ENCODE measurements at places on chromosomes 4 and X.
A peak's percentile ranks its signal among the peaks of the same experiment; 100 is the strongest.

GRCh38 chr4:55385201-55385649 lies 10.5 kb upstream of the TMEM165 start:
- DNase-seq = no peak

DNA sequence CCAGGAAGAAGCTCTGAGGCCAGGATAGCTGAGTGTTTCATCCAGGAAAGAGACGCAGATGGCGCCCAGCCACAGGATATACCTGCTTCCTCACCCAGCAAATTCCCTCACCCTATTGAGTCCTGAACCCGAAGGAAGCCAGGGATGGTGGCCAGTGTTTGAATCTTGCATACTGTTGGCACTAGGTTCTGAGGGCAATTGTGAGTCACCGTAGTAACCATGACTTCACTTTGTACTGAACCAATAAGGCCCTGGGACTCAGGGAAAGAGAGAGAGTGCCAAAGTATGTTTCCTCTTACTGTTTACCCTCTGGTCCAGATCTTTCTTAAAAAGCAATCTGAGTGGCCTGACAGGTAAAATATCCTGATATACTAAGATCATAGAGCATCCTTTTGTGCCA lies 25.6 kb upstream of the SMIM10L2A start:
- no peak for DNase-seq

- no peak for DNase-seq
Measured at GRCh38 chr4:119765951-119766350, 137.3 kb upstream of the PDE5A start.

- DNase-seq = no peak
Measured at GRCh38 chr4:151584101-151584500, 175.1 kb downstream of the FHIP1A start.

DNA sequence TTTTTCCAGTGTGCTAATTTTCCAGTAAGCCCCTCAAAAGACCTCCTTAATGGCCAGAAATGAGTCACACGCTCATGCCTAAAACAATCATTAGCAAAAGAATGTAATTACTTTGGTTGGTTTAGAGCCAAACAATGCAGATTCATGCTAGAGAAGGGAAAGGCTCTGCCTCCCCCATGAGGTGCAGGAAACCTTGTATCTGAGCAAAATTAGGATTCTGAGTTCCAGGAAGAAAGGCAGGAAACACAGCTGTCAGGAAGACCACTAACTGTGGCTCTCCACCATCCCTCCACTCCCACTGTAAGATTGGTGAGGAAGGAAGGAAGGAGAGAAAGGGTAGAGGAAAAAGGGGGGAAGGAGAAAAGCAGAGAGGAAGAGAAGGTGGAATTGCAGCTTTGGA lies 104.9 kb upstream of the DHX15 start:
- DNase-seq = no peak

GRCh38 chr4:152599095-152599494 lies 63.2 kb upstream of the FBXW7 start:
- no peak for DNase-seq

DNA sequence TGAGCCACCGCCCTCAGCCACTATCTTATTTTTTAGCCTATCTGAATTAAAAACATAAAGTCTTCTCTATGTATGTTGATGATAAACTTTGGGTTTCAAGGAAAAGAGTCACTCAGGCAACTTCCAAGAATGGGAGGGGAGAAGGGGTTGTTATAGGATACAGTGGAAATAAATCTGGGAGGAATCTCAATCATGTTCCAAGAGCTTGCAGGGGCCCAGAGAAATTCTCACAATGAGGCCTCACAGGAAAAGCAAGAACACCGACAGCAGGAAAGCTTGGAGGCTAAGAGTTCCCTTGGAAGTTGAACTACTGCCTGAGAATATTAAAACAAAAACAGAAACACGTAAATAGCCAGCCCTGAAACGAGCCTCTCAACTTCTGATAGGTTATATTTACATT lies 384.6 kb upstream of the IGFBP7 start:
- no peak for DNase-seq

DNA sequence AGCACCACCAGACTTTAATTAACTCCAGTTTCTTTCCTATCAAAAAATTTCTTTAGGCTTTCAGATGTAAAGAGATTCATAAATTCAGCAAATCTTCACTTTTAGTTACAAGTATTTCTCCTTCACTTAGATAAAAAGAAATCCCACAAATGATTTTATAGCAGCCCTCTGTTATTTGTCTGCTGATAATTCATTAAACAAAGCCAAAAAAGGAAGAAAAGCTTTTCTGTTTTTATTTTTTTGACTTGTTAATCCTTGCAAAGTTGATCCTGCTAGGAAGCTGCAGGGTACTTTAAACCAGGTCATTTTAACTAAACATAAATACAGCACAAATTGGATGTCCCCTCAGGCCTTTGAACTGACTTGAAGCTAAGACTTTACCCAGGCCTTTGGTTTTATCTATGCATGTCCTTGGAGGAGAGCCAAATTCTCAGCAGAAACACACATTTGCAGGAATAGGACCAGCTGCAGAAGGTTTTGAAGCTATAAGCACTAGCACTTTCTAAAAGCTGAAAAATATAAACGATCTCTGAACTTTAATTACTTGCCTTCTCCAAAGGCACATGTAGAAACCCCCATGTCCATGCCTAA lies 57.5 kb downstream of the PCDH18 start:
- DNase-seq = no peak

- no peak for DNase-seq
Measured at GRCh38 chr4:140070366-140070765, 83.6 kb downstream of the MAML3 start.

GRCh38 chrX:11757397-11757718 lies 679 bp upstream of the MSL3 start:
- no peak for DNase-seq

GRCh38 chr4:85669204-85669603 lies 194.3 kb downstream of the ARHGAP24 start:
- DNase-seq = peak; percentile 58

DNA sequence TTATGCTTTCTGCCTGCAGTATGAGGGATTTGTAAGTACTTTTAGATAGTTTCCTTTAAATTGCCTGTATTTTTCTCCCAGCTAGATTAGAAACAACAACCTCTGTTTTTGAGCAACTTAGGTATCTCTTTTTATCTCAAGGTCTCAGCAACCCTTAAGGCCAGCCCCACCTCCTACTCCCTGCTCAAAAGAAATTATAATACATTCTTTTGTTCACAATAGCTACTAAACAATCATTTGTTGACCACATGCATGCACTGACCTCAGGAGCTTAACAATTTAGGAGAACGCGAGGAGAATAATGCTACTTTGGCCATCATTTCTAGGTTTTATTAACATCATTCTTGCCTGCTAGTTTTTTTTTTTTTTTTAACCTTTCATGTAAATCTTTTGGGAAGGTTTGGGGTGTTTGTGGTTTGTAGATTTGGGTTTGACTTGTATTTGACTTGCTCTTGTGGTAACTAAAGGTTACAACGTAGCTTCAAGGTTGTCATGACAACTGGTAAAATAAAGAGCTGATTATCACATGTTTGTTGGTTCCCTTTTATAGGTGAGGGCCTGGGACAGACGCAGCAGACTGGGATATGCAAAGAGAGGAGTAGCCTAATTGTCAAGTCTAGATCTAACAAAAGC lies 145.4 kb upstream of the PLAC1 start:
- no peak for DNase-seq

- no peak for DNase-seq
Measured at GRCh38 chrX:23786268-23786815, 3.4 kb downstream of the SAT1 start.

- no peak for DNase-seq
Measured at GRCh38 chr4:3524349-3524748, 7.9 kb downstream of the LRPAP1 start.

GRCh38 chr4:91909963-91910362 lies 393.8 kb upstream of the GRID2 start:
- no peak for DNase-seq

DNA sequence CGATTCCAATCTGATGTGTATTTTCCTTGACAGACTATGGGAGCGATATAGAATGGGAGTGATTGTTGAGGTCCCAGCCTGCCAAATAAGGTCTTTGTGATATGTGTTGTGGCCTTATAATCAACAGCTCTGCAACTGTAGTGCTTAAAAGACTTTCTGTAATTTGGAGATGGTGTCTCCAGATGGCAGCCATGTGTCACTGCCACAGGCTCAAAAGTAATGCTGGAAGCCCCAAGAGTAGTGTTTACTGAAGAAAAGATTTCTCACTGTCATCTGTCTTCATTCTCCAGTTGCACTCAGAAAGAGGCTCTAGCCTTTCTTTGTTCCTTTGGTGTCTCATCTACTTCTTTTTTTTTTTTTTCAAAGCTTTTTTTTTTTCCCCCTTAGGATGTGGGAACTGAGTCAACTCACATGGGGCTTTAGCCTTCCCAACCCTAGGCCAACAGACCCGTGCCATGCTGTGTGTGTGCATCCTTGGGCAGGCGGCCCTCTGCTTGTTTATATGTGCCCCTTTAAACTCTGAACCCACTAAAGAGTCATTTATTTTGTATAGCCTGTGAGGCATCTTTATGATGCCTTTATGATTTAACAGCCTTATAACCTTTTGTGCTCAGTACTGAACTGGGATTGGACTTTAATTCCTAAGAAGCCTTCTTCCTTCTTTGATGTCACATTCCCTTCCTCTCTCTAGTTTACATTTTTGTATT lies 15.6 kb downstream of the SRPX2 start:
- no peak for DNase-seq

GRCh38 chr4:1978741-1979476 lies 29.9 kb downstream of the NELFA start:
- DNase-seq = no peak

DNA sequence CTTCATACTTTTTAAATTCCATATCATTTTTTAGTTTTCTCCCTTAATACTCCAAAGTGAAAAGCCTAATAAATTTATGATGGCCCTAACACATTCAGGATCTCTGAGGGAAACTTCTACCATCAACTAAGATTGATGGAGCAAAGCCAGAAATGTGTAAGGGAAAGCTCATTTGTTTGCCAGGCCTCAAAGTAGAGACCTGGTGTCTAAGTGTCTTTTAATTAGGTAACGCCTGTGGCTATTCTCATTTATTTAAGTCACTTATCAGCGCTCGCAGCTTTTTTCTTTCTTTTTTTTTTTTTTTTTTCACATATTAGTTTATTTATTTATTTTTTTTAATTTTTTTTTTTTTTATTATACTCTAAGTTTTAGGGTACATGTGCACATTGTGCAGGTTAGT lies 242.4 kb downstream of the TMA16 start:
- DNase-seq = no peak

- DNase-seq = no peak
Measured at GRCh38 chr4:6869944-6870343, 39.7 kb upstream of the TBC1D14 start.

- no peak for DNase-seq
Measured at GRCh38 chr4:67909905-67910584, 26.2 kb upstream of the TMPRSS11D start.

- no peak for DNase-seq
Measured at GRCh38 chr4:152221816-152222516, 313.9 kb downstream of the FBXW7 start.

DNA sequence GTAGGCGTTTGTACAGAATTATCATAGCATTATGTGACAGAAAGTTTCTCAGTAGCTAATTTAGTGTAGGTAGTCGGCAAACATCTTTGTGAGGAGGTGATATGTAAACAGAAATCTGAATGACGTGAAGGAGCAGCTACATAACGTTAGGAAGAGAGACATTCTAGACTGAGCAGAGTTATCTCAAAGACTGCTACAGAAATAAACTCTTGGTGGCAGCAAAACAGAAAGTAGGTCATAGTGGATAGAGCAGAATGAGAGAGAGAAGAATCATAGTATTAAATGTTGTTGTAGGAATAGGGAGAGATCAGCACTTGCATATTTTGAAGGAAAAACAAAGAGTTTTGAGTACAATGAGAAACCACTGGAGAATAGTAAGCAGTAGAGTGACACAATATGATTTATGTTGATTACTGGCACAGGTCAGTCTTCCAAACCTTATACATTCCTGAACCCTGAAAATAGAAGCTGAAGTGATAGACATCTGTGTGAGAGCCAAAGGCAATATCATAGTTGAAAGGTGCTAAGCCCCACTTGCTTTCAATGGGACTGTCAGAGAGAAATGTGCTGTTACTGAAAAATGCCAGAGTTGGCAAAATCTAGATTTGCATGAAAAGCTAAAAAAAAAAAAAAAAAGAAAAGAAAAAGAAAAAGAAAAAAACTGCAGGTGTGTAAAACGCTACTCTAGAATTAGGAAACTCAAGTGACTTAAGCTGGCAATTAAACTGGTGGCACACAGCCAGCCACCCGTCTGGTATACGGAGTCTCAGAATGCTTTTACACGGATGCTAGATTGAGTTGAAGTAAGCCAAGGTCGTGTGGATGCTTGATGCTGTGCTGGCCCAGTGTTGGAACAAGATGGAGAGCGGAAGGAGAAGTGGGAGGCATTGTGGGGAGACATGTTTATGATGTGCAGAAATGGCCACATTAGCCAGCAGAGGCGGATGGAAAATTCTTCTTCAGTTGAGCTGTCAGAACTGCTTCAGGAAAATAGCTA lies 750.2 kb upstream of the HS3ST1 start:
- DNase-seq = no peak

DNA sequence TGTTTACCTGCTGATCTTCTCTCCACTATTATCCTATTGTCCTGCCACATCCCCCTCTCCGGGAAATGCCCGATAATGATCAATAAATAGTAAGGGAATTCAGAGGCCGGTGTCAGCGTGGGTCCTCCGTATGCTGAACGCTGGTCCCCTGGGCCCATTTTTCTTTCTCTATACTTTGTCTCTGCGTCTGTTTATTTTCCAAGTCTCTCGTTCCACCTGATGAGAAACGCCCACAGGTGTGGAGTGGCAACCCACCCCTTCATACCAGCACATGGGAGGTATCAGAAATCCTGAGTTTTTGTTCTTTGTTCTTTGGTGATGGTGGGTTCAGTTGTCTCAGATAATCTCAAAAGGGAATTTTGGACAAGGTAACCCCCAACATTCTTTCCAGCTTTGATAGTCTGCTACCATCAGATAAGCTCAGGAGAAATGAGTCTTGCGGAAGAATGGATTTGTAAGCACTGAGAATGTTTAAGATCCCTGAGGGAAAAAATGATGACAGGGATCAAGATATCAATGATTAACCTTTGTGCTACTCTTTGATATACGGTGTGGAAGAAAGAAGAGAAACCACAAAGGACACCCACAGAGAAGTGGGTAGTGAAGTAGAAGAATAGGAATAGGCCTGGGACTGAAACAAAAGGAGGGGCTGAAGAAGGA lies 117.9 kb downstream of the CEP44 start:
- no peak for DNase-seq

- DNase-seq = no peak
Measured at GRCh38 chr4:29276150-29276549, 1444.0 kb upstream of the PCDH7 start.

GRCh38 chr4:25811374-25811690 lies 51.5 kb downstream of the SEL1L3 start:
- DNase-seq = no peak

- DNase-seq = no peak
Measured at GRCh38 chrX:129984111-129984958, 1.9 kb downstream of the BCORL1 start.
